ENCODE measurements at places on chromosomes 7 and 10.
A peak's percentile ranks its signal among the peaks of the same experiment; 100 is the strongest.

DNA sequence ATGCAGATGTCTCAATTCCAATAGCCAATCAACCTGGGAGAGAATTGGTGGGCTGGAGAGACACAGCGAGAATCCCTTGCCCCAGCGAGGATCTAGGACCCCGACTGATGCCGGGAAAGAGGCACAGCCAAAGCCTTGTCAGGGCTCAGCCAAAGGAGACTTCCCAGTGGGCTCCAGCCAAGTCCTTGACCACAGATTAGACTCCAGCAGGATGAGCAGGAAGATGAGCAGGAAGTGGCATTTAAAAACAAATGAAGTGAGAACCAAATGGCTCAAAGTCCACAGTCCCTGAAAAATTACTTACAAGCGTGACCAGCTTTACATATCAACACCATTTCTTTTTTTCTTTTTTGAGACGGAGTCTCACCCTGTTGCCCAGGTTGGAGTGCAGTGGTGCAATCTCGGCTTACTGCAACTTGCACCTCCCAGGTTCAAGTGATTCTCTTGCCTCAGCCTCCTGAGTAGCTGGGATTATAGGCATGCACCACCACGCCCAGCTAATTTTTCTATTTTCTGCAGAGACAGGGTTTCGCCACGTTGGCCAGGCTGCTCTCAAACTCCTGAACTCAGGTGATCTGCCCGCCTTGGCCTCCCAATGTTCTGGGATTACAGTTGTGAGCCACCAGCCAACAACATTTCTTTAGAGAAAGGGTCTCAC, 40.2 kb downstream of the CTBP2 start:
- no peak for DNase-seq

DNA sequence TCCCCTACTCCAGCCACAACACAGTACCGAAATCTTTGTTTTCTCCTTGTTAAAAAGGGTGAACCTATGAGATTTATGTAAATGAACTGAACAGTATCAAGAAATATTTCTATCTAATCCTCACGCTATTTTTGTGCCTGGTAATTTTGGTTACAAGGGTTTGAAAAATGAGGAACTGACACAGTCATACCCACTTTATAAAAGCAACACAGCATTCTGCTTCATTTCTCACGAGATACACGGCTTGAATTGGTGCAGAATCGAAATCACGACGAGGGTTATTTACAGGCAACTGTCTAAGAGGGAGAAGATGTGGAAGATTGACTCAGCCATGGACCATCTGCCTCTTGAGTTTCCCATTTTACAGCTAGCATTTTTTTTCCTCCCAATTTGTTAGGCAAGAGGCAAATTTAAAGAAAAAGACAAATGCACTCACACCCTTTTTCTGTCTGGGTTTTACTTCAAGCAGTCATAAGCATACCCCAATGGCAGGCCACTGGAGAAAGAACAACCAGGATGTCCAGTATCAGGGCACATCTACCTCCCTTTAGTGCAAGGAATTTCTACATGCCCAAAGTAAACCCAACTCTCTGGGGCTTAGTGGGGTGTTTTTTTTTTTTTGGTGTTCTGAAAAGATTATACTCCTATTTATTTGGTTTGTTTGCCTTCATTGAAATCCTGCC, 108.1 kb downstream of the ITGB8 start:
- DNase-seq: no peak

- no peak for DNase-seq
Observed at GRCh38 chr7:23930312-23930711, 220.3 kb downstream of the STK31 start.

DNA sequence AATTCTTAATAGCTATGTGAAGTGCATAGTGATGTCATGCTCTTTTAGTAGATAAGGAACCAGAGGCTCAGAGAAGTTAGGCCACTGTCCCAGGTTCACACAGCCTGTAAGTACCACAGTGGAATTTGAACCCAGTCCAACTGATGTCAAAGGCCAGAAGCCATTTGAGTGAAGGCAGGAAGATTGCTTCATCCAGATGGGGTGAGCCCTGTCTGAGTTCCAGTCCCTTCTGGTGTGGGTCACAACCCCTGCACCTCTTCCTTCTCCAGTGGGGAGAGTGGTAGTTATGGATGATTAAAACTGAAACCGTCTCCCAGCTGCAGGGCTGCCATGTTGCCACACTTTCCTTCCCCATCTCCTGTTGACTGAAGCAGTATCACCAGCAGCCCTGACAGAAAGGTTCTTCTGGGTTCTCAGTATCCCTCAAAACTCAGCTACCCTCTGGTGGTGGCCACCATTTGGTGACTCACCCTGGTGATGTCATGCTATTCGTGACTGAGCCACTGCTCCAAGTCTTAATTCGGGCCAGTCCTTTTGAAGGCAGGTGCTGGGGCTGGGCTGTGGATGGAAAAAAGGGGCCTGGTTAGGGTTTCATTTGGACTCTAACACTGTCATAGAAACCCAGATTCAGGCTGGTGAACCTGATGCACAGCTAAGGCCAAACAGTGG, 1.5 kb upstream of the C10orf95 start:
- DNase-seq: no peak

GRCh38 chr7:2170576-2171521, 61.9 kb downstream of the MAD1L1 start:
- peak; percentile 15 for DNase-seq

DNA sequence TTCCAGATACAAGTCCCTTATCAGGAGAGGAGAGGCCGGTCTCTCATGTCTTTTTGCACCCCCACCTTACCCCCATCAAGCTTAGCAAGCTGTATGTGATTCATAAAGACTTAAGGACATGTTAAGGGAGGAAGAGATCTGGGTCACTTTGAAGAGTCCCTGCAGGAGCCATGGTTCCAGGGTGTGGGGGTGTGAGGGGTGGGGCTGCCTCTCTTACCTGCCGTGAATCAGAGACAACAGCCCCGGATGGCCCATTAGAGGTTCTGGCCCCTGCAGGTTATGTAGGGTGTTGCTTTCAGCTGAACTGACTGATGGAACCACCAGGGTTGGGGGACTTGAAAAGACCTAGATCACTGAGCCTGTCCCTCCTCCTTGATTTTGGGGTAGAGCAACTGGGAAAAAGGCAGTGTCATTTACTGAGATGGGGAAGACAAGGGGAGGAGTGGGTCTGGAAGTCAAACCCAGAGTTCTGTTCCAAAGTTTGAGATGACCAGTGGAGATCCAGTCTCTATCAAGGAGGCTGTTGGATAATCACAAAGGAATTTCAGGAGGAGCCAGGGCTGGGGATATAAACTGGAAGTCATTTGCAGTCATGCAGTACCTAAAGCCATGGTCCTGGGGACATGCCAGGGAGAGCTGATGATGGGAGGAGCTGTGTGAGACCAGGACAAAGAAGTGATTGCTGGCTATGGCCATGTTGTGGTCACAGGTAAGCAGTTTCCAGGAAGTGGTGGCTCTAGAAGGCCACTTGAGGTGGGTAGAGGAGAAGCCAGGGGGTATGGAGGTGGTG, 23.1 kb downstream of the ADAMTS14 start:
- no peak for DNase-seq

- DNase-seq: no peak
Observed at GRCh38 chr7:826230-826917, 5.9 kb upstream of the SUN1 start.

DNA sequence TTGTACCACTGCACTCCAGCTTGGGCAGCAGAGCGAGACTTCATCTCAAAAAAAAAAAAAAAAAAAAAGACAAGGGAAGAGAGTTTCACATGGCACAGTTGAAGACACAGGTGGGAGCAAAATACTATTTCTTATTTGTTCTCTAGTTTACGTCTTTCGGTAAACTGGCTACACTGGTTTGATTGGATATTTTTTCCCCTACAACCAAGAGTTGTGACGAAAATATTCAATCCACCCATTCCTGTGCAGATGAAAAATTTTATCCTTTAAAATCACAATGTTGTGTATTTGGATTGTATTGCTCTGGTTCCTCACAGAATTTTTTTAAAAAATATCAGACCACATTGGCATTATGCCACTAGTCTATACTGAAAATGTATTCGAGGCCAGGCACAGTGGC, 14.5 kb upstream of the ABCC2 start:
- DNase-seq: no peak
